ENCODE measurements at places on chromosomes 2 and 18.
A peak's percentile ranks its signal among the peaks of the same experiment; 100 is the strongest.

- no peak for DNase-seq
These were observed 7.5 kb upstream of the CYP26B1 start for GRCh38 chr2:72155151-72155550.

- DNase-seq, result no peak
These were observed 63.9 kb downstream of the AOX1 start for GRCh38 chr2:200649724-200650123.

DNA sequence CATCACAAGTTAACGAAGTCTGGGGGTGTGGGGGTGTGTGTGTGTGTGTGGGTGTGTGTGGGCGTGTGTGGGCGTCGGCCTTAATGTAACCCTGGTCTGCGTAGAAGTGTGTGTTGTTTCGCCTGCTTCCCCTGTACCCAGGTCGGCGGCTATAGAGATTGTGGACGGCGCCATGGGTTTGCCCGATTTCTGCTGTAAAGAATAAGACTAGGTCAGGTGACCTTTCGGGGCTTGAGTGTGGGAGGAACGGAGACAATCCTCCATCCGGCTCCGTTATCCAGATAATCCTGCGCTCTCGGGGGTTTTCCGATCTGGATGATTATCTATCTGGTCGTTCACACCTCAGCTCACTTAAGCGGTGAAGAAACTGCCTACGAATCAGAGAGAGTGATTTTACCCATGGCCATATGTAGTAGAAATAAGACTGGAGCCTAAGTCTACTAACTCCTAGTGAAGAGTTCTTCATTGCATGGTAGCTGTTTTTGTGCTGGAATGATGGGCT is 543 bp downstream of the HADHB start:
- DNase-seq, result peak; percentile 45

DNA sequence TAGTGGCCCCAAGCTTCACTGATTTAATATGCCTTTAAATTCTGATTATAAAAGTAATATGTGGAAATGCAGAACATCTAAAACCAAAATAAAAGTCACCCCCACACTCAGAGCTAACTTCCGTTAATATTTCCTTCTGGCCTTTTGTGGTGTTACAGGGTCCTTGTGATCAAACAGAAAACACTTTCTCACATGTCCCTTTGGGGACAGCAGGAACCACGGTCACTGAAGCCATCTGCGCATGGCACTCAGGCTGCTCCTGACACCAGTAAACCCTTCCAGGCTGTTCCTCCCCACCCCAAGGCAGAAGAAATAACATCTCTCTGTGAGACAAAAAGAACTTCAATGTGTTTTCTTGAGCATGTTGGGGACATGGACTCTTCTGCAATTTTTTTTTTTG is 25.1 kb upstream of the GPR17 start:
- no peak for DNase-seq

DNA sequence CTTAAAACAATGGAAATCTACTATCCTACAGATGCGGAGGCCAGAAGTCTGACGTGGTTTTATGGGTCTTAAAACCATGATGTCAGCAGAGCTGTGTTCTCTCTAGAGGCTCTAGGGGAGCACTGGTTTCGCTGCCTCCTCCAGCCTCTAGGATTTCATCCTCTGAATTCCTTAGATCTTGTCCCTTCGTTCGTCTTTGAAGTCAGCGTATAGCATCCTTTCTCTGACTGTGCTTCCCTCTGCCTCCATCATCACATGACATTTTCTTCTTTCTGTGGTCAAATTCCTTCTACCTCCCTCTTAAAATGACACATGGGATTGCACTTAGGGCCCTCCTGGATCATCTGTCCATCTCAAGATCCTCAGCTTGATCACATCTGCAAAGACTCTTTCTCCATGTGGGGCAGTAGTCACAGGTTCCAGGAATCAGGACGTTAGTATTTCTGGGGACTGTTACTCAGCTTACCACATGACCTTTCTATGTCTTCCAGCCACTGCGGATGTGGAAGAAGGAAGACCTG is 22.7 kb upstream of the NCK2 start:
- no peak for DNase-seq

- DNase-seq, result no peak
These were observed 101.0 kb downstream of the AFF3 start for GRCh38 chr2:100041385-100041784.

GRCh38 chr2:239110595-239111048 is 262.7 kb downstream of the TWIST2 start:
- no peak for DNase-seq

GRCh38 chr2:234911271-234911670 is 40.5 kb upstream of the SH3BP4 start:
- no peak for DNase-seq

DNA sequence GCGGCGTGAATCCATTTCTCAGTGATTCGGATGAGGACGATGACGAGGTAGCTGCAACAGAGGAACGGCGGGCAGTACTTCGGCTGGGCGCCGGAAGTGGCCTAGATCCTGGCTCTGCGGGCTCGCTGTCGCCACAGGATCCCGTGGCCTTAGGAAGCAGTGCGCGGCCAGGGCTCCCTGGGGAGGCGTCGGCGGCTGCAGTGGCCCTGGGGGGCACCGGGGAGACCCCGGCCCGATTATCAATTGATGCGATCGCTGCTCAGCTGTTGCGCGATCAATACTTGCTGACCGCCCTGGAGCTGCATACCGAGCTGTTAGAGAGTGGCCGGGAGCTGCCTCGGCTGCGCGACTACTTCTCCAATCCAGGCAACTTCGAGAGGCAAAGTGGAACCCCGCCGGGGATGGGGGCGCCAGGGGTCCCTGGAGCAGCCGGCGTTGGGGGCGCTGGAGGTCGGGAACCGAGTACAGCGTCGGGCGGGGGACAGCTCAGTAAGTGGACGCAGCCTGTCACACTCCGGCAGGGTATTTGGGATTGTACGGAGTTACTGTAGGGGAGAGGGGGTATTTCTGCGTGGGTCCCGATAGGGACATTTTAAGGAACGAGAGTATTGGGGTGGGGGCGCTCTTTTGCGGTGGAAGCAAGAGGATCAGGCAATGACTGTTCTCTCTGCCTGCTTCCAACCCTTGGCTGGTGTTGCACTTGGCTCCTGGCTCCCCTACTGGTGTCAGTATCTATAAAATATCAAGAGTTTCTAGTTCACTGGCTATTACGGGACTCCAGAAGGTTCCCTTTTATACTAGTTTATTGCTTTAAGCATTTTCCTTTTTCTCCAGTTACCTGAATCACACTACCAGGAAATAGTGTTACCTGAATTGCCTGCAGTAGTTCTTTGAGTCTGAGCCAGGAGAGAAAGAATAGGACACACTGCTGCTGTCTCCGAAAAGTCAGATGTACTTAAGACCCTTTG is 772 bp downstream of the RELCH start:
- no peak for DNase-seq

- no peak for DNase-seq
These were observed 116.7 kb upstream of the NPAS2 start for GRCh38 chr2:100703213-100703612.

DNA sequence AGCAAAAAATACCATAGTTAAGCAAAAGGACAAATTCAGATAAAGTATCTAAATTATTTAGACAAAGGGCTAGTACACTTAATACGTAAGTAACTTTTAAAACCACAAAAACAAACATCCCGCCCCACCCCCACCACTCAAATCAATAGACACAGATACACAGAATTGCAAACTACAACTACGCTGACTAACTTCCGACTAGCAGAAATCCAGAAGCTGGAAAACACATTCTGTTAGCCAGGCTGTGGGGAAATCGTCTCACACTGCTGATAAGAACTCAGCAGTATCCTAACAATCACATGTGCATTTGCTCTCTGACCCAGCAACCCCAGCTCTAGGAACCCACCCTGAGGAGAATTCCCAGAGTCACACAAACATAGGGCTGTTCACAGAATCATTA is 16.6 kb downstream of the FAM168B start:
- no peak for DNase-seq

GRCh38 chr2:16093639-16094529 is 153.5 kb downstream of the MYCN start:
- DNase-seq, result no peak

- no peak for DNase-seq
These were observed 160.7 kb upstream of the SP5 start for GRCh38 chr2:170554278-170554955.

DNA sequence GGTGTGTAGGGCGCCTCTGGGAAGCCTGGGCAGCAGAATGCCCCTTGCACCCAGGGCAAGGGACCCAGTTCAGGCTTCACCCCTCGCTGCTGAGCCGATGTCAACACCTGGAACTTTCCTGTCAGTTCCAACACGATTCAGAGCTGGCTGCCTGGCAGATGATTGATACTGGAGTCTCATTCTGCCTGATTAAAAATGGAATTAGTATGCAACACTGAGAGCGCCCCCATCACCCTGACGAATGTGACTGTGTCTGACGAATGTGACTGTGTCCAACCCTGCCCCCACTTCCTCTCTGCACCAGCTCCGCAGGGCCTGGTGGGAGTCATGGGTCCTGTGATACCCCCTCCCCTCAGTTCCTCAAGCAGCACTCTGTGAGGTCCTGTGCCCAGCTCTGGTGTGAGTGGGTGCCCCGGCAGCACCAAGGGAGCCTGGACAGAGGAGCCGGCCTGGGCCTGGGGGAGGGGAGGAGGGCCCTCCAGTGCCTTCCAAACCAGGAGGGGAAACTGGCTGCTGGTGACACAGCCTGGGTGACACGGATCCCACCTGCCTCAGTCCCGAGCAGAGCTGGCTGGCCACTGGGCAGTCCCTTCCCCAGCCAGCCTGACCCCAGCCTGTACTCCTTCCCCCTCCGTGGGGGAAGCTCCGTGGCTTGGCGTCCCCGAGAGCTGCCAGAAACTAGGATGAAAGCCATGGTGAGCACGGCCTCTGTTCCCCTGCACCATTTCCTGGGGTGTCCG is 41.4 kb upstream of the ALPP start:
- no peak for DNase-seq

DNA sequence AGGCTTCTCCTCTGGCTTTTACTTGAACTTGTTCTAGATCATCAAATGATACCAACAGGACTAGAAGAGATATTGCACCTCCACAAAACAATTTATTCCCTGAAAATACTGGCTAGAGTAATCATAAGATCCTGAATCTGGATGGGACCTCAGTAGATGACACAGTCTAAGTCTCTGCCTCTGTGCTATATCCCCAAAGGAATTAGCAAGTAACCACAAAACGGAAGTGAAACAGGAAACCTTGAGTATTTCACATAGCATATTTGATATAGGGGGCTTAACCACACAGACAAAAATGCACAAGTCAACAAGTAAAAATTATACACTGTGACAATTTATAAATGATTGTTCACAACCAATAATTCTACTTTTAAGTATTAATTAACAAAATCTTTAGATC is 456.9 kb upstream of the TNP1 start:
- no peak for DNase-seq

DNA sequence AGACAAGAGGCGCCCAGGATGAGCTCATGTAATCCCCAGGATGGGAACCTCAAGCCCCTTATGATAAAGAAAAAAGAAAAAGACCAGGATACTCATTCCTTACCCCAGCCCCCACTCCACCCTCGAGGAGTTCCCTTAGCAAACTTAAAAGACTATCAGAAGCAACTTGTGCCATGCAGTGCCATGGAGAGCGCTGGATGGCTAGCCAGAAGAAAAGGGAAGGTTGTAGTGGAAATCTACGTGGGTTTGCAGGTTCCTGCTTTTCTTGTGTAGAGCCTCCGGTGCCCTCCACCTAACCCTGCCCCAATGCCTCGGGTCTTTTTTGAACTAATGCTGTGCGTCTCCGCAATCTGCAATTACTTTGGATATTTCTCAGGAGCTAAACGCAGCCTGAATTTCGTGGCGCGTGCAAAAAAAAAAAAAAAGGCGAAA is 16.2 kb upstream of the BCL11A start:
- DNase-seq, result no peak

DNA sequence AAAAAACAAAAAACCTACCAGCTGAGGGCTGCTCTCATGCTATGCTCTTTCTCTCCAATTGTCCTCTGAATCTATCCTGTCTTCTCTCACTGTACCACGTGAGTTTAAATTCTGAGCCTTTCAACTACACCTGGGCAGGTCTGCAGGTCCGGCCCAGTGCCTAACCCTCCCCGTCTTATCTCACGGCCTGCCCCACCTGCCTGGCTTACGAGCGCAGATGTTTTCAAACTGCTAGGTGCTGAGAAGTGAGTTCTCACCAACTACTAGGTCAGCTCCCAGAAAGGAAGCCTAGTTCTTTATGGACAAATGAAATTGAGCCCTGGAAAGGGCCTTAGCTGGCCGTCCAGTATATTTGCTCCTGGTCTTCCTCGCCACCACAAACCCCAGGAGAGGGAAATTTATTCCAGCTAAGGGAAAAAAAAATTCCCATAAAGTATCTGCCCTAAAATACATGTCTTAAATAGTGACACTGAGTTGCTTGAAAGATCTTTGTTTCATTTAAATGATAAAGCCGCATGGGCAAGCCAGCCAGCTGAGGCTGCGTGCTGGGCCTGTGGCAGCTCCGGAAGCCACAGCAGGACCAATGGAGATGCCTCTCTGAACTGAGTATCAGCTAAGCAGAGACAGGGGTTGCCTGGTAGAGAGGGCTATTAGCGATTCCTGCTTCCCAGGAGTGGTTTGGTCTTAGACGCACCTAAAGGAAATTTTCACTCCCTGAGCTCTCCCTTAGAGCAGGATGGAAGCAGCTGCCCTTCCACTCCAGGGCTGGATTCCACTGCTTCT is 92.5 kb upstream of the NCK2 start:
- no peak for DNase-seq

DNA sequence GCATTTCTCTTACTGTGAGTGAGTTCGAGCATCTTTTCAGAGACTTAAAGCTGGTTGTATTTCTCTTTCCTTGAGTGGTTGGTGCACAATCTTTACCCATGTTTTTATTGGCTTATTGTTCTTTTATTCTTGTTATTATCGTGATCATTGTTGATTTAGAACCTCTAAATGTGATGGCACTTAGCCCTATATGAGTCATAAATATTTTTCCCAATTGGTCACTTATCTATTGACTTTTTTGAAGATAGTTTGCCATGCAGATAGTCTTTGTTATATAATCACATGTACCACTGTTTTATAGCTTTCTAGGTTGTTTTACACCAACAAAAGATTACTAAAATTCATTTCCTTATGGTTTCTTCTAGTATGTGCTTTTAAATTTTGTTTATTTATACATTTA is 141.6 kb upstream of the MSH6 start:
- DNase-seq, result no peak

DNA sequence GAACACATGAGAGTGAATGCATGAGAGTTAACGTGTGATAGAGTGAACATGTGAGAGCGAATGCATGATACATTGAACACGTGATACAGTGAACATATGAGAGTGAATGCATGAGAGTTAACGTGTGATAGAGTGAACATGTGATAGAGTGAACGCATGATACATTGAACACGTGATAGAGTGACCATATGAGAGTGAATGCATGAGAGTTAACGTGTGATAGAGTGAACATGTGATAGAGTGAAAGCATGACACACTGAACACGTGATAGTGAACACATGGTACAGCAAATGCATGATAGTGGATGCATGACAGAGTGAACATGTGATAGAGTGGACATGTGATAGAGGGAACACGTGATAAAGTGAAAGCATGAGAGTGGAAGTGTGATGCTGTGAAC is 517.9 kb downstream of the EIPR1 start:
- DNase-seq, result no peak

All from CD4-positive, alpha-beta T cell treated with Interferon gamma for 1 hour (primary cell).